ENCODE measurements at places on chromosomes 5 and 9.

GRCh38 chr5:160030631-160031377 lies 21.9 kb downstream of the TTC1 start:
- no peak for DNase-seq

DNA sequence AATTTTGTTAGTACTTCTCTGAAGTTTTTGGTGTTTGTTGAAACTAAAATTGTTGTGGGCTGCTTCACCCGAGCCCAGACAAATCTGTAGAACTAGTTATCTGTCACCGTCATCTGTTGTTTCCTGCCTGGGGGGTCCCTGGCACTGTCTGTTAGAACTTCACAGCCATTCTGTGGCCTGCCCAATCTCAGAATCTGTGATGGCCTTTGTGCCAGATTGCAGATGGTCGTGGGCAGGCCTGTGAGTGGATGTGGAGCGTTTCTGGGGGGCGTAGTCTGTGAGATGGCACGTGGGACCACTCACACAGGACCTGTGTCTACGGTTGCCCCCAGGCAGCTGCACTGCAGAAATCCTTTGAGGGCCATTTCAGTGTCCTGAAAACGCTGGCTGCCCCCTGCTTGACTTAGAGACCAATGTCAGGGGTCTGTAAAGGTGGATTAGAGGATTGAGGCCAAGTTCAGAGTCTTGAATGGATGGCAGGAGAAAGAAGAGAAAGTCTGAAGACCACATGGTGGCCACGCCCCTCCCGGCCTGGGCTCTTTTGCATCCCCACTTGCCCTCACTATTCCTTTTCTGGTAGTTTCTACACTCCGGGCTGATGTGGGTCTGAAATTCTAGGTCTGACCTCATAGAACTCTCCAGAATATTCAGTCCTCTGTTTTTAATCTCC lies 38.3 kb downstream of the TRIO start:
- DNase-seq, result no peak

- peak; percentile 63 for DNase-seq
These were observed at the start of gene GFPT2 for GRCh38 chr5:180353048-180353979. Gene GFPT2, minus strand, starts transcription at chr5:180353336. Its CDS starts 119 bp downstream, at chr5:180353217.

GRCh38 chr5:145531038-145531734 lies 304.0 kb downstream of the PRELID2 start:
- DNase-seq, result no peak

DNA sequence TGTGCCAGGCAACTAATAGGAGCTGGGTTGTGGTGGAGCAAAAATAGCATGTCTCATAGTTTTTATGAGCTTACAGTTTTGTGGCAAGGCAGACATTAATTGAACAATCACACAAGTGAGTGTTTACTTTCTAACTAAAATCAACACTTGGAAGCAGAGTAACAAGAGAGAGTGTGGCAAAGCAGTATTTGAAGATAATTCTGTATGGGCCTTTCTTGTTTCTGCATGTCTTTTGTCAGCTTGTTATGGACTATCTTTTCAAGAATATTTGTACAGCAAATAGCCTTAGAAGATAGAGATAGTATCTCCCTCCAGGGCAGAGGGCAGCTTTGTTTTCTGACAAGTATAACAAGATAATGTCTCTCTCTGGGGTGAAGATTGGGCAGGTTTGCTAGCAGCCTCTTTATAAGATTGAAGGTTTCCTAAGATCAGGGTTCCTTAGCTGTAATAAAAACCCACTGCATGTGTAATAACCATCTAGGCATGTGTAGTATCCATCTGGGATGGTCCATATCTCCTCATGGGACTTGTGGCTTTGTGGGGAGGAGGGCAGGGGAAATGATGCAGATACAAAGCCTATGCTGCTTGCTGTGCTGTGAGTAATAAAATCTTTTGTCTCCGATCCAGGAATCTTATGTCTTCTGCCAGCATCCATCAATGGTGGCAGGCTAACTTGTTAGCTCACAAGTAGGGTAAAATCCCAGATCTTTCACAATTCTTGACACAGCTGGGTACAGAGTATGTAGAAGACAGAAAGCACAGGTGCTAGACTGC lies 479.9 kb downstream of the KDM4C start:
- DNase-seq, result no peak

GRCh38 chr9:116639251-116639741 lies 47.8 kb upstream of the TRIM32 start:
- no peak for DNase-seq

DNA sequence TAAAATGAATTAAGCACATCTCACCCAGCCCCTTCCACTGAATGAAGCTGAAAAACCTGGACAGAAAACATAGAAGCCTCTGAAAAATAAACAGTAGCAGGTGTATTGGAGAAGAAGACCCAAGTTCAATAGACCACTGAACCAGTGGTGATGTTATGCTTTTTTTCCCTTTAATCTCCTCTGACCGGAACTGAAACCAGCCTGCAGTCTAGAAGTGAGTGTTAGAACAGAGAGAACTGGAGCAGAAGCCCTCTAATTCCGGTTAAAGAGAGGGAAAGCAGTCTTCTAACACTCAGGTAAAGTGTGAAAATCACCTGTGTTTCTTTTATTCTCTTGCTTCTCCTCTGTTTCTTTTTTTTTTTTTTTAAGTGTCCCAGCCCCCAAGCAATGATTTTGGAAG lies 83.5 kb upstream of the CCL21 start:
- DNase-seq, result no peak

GRCh38 chr5:181035991-181036815 lies 3.9 kb upstream of the BTNL9 start:
- DNase-seq, result no peak

GRCh38 chr9:124068251-124068650 lies 56.7 kb downstream of the LHX2 start:
- DNase-seq, result no peak

DNA sequence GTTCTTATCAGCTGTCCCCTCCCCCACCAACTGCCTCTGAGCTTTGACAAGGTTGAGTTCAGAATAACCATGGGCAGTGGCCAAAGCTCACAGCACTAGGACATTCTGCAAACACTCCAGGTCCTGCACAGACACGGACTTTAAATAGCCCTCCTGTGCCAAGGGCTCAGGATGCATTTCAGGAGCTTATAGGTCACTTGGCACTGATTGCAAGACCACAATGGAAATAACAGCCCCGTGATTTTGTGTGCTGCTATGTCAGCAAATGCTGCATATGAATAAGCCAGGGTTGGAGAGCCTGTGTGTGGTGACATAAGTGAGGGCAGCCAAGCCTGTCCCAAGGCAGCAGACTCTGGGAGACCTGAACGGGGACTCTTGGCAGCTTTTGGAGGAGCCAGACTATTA lies 150.7 kb downstream of the DMRT2 start:
- no peak for DNase-seq

DNA sequence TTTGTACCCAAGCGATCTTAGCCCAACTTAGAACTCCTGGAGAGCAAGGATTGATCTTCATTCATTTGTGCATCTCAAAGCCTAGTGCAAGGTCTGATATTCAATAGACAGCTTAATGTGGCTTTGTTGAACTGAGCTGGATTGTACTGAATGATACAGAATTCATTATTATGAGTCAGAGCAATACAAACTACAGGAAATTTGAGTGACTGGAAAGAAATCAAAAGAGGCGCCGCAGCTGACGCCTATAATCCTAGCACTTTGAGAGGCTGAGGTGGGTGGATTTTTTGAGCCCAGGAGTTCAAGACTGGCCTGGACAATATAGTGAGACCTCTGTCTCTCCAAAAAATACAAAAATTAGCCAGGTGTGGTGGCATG lies 58.6 kb downstream of the ENC1 start:
- no peak for DNase-seq

- no peak for DNase-seq
These were observed 849 bp downstream of the RORB start for GRCh38 chr9:74497748-74498620.

DNA sequence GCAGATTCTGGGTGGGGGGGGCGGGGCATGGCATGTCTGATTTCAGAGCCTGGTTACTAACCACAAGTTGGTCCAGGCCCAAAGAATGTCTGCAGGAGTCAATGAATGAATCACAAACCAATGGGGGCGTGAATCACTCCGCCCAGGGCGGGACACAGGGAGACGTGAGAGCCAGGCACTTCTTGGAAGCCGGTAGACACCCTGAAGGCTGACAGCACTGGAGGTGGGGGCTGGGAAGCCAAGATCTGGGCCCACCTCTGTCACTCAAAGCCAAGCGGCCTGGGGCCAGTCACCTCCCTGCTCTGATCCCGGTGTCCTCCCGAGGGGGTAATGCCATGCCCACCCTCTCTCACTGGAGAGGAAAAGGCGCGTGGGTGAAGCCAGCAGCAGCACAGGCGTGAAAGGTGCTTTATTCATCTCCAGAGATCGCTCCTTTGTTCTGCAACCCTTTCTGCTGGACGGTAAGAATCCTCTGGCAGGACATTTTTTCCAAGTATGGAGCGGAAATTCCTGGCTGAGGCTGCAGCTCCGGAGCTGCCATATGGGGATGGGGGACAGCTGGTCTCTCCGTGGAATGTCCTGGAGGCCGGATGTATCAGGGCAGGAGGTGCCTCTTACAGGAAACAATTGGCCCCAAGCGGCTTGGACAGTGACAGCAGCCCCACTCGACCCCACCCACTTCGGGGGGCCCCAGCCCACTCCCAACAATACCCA lies 85.0 kb downstream of the STK10 start:
- DNase-seq, result no peak

DNA sequence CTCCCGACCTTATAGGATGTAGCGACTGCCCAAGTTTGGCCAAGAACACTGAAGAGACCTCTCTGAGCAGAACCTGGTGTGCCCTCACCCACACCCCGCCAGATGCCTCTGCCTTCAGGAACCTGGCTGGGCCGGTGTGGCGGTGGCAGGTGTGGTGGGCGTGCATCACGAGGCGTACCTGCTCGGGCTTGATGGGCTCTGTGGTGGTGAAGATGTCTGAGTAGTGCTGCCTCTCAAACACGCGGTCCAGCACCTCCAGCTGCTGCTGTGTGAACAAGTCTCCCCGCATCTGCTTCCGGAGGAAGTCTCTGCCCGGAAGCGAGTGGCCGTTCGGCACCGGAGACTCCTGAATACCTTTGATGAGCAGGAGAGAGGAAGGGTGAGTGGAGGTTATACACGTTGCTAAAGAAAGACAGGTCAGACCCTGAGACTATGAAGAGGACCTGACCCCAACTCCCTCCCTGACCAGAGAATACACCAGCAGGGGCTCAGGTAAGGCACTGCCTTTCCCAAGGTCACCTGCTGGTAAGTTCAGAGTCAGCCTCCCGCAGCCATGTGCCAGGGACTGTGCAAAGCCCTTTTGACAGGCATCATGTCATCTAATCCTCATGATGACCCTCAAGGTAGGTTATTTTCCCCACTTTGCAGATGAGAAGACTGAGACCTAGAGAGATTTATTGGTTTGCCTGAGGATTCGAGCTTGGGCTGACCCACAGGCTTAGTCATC lies 67.5 kb downstream of the PAX5 start:
- no peak for DNase-seq

DNA sequence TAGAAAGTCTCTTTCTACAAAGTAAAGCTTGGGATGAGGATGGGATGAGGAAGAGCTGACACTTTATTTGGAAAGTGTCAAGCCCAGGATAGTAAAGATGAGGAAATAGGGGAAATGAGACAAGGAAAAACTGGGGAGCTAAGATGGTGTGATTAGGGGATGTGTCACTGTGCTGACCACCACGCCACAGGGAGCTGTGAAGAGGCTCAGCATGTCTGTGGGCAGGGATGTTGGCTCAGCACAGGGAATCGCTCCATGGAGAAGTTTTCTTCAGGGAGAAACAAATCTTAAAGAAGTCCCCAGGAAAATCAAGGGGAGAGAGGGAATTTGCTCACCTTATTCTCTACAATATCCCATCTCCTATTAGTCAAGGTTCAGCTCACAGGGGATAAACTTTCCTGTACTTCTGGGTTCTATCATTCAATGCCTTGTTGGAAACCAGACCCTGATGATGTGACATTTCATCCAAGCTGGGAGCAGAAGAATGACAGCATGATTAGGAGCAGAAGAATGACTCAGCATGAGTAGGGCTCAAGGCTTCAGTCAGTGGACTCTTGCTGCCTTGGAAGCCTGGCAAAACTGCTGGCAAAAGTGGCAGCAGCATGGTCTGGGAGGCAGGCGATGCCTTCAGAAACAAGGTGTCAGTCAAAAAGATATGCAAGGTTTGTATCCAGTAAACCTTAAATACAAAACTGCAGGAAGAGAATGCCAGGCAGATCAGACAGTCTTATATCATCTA lies 4.9 kb downstream of the HSPB3 start:
- DNase-seq, result no peak

GRCh38 chr5:152425083-152425482 lies 20.0 kb upstream of the NMUR2 start:
- DNase-seq, result no peak

GRCh38 chr9:38271666-38272241 lies 120.7 kb upstream of the ALDH1B1 start:
- no peak for DNase-seq

DNA sequence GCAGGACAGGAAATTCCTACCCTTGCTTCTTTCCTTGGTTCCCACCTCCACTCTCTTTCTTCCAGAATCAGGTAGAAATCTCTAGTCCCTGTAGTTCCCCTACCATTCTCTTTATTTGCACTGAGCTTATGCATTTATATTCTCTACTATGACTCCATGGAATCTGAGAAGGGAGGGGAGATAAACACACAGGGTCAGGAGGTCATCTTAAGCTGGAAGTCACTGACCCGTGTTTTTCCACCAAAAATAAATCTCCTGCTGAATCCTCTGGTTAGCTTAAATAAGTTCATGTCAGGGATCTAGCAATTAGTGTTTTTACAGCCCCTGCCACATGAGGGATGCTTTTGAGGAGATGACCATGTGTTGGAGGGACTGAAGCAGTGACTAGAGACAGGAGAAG lies 3.7 kb downstream of the ACTL7B start:
- no peak for DNase-seq

DNA sequence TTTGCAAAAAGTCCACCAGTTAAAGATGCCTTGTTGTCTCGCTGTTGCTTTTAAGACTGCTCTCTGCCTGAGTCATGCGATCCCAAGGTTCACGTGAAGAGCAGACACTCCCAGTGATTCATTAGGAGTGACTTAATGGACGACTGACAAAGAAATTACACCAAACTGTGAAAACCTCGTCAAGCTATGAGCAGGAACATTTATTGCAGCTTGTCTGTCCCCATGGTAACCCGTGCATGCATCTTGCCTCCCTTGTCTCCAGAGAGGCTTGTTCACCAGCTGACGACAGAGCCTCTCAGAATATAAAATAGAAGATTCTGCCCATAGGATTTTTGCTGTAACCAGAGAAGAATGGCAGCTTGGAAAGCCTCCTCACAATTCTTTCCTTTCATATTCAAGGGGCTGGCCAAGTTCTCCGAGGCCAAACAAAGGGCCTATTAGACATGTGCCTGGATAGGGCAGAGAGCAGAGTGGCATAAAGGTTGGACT lies 352.7 kb downstream of the SPOCK1 start:
- no peak for DNase-seq

GRCh38 chr9:27496135-27496504 lies 28.0 kb upstream of the IFNK start:
- DNase-seq, result no peak

DNA sequence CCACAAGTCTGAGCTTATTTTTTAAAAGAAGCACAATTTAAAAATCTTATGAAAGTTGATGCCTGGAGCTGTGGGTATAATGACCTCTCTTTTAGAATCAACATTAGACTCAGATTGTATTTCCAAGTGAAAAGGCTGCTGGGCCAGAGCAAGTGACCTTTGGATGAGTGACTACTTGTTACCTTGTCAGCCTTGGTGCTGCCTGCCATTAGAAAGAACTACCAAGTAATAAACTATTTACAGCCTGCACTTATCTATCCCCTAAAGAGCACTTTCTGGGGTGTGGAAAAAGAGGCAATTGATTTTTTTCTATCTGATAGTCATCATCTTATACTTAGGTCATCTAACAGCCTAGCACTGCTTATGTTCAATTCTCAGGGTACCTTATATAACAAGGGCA lies 134.9 kb upstream of the FBXL17 start:
- no peak for DNase-seq
